ENCODE measurements at places on chromosomes 5 and 9.
A peak's percentile ranks its signal among the peaks of the same experiment; 100 is the strongest.

DNA sequence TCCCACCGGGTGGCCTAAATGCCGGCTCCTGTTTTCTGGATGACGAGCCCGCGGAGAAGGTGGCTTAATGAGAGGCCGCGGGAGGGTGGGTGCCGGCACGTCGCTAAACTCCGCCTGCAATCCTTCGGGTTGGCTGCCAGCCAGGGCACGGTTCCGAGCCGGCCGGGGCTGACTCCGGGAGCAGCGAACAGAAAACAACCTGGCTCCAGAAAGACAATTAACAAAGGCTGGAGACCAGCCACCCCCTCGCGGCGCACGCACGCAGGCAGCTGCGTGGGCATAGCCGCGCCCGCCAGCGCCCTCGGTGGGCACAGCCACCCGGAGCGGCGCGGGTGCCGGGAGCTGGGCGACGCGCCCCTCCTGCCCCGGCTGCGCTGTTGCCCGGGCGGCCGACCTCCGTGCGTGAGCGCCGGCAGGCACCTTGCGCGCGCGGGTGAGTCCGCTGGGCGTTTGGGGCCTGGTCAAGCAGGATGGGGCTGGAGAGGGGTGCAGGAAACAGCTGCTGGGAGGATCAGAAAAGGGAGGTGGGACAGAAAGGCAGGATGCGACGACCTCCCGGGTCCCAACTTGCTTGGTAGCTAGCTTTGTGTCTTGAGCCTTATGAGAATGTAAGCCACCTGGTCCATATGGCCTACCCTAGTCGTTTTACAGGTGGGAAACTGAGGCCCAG, at the start of gene ARHGEF37:
TSS of gene ARHGEF37 (plus strand) at position 307 of the 670 bp plus-strand sequence. CDS start 16,272 bp downstream, outside the sequence.
- peak; percentile 63 for DNase-seq

GRCh38 chr9:95574176-95574575, 57.4 kb upstream of the PTCH1 start:
- DNase-seq: no peak

- DNase-seq: no peak
Measured at GRCh38 chr5:132070460-132071337, 2.9 kb upstream of the CSF2 start.

GRCh38 chr5:103941596-103941995, 379.0 kb upstream of the NUDT12 start:
- DNase-seq: no peak

GRCh38 chr9:131876486-131876885, 136.6 kb upstream of the RAPGEF1 start:
- no peak for DNase-seq

DNA sequence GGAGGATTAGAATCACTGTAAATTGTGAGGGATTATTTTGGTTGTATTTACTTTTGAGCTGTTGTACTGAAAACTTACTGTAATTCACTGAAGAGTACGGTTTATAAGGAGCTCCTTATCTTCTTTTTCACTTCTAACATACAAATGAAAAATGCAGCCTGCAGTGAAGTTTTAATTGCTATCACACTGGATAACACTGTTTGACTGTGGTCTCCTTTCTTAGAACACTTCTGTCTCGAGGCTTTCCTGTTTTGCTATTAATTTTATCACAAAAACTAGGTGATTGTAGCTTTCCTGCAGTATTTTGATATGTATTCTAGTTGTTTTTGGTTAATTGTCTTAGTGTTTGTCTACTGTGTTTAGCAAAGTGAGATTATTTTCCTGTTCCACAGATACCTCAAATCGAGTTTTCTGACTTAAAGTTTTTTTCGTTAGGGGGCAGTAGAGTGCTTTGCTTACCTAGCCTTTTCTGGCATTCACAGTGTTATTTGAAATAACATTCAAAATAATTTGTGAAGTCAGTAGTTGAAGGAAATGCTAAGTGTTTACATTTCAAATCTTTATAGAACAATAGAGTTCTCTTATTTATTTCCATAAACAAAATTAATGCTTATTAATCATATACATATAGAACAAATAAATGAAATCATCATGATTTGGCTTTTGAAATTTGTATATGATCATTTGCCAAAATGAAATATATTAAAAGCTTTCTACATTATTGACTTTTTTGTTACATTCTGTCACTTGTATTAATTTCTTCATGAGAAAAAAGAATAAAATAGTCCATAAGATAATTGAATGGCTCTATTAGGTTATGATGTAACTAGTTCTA, 52.9 kb downstream of the COMMD10 start:
- no peak for DNase-seq

DNA sequence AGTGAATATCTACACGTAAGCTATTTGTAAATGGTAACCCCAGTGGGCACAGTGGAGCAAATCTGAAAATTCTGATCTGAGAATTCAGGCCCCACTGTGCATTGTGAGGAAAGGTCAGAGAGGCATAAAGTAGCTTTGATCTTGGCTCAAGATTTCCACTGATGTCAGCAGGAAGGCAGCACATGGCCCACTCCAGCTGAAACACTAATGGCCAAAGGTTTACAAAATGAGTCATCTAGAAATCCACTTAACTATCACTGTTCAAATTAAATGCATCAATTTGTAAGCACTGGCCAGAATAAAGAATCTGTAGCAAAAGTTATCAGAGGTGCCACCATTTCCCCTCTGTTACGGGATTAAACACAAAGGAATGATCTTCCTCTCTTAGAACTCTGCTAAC, 191.6 kb downstream of the C9orf152 start:
- DNase-seq: peak; percentile 78

DNA sequence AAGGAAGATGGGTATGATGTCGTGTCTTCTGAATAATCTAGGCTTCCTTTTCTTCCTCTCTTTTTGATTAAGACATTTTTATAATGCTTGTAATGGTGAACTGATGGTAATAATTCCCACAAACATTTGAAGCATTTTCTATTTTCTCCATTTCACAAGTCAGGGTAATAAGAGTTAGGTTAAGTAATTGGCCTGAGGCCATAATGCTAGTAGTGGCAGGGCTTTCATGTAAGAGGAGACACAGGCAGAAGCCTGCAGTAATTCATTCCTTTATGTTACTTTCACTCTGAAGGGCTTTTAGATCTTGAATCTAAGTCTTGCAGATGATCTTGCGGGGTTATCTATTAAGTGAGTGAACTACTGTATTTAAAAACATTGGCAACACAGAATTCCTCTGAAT, 374.9 kb downstream of the MAT2B start:
- DNase-seq: peak; percentile 75

GRCh38 chr5:143037071-143037470, 266.9 kb downstream of the ARHGAP26 start:
- no peak for DNase-seq
